ENCODE measurements at places on chromosomes 2 and 18.

DNA sequence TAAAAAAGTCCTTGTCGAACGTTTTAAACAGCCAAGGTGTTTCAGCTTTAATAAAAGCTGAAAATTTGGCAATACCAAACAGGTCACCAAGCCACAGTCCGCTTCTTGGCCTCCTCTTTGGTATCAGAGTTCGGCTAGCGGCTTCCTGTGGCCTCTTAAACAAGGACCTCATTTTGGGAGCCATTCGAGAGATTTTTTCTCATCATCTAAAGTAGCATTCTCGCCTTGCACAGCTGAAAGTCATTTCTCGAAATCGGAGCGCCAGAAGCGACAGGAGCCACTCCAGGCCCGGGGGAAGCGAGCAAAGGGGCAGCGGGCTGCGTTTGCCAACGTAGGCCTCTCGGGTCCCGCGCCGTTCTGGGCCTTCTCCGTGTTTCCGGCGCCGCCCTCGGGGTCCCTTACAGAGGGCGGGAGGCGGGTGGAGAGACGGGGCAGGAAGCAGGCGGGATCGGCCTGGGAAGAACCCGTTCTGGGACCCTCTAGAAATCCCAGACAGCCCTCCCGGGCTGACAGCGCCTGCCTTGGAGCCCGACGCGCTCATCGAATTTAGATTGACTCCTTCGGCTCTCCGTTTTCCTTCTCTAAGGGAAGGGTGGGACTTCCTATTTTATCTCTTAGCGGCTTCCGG is 522 bp upstream of the ZNF407 start:
- no peak for DNase-seq

GRCh38 chr18:7068871-7069590 is 48.6 kb downstream of the LAMA1 start:
- no peak for DNase-seq

DNA sequence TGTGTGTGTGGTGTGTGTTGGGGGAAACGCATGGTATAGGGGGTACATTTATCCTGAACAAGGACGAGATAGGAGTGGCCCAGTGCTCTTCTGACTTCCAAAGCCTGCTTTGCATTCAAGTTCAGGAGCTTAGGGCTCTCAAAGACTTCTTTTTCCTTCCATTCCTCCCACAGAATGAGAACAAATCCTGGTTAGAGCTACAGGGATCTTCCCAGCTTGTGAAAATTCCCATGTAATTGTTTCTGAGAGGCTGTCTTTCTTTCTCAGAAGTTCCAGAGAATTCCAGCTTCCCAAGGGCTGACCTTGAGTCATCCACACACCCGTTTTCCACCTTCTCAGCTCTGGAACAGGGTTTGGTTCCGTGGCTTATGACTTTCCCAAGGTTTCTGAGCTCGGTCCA is 38.9 kb downstream of the FASTKD2 start:
- DNase-seq = no peak

- no peak for DNase-seq
These were observed 72.8 kb downstream of the EDAR start for GRCh38 chr2:108916122-108916795.

DNA sequence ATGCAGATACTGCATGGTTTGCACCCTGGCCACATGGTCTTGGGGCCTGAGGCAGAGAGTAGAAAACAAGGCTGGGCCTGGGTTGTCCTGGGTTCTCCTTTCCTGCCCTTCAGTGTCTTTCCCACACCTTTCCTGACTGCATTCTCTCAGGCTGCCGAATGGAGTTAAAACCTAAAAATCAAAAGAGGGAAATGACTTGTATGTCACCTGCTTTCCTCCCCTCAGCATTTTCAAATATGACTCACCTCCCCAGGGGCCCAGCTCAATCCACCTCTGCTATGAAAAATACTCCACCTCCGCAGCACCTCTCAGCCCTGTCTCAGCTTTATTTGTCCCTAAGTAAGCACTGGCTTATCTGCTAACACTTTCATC is 457.8 kb upstream of the MEX3C start:
- no peak for DNase-seq

DNA sequence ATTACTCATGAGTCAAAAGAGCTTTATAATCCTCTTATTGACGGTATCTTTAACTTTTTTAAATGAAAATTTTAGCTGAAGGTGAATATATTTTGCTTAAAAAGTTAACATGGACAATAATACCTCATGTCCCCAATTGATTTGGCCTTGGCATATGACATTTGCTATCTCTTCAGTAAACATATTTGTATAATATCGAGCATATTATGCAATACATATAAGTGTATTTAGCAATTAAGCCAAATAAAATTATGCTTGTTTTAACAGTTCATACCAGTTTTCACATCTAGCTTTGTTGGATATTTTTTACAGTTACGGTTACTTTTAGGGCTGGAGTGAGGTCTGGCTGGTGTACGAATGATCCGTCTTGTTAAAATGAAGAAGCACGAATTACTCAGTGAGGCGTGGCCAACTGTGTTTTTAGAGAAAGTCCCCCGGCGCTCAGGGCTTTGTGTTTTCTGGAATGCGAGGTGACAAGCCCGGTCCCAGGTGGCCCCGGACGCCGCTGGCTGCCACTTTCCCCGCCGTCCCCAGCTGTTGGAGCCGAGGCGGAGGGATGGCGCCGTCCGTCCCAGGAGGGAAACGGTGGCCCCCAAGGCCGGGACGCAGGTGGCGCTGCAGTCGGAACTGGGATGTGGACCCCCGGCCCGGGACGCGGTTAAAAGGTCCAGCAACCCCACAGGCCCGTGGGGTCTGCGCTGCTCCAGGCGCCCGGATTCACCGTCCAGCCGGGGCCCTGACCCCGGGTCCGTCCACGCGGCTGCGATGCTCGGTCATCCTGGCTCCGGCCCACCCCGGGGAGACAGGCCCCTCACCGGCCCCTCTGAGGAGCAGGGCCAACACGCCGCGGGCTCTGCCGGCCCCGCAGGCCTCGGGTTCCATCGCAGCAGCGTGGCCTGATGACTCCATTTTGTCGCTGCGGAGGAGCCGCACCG is 41.3 kb downstream of the TMEM18 start:
- DNase-seq = no peak

DNA sequence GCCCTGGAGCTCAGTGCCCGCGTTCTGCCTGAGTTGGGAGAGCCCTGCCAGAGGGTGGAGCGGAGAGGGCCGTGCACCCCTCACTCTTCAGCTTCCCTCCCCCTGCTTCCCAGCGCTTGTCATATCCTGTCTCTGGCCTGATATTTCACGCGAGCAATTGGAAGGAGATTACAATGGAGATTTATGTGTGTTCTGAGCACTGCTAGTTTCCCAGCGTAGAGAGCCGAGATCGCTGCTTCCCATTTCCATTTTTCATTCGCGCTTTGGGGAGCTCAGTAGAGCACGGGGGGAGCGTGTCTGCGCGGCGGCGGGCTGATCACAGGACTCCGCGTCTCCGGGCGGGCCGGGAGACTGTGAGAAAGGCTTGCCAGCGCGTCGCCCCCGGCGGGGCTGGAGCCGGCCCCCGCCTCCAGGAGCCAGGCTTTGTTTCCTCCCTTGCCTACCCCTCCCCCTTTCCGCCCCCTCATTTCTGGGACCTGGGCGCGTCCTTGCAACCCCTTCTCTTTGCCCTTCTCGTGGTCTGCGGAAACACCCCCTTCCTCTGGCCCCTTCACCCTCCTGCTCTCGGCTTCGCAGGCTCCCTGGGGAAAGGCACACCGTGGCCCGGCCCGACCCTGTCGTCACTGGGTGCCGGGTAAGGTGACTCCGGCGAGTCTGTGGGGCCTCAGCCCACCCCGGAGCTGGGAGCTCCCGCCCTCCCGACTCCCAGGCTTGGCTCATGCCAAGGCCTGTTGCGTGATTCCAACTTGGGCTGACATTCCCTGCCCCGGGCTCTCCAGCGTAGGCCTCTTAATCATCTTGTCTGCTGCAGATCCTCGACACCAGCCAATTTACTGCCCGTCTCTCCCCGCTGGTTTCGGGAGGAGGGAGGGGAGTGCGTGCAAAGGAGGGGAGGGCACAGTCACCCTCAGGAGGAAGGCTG is 5.8 kb downstream of the DLX2 start:
- DNase-seq = no peak

All from iPS DF 6.9 (cell line).